Effector CD8-positive, alpha-beta T cell (primary cell): ENCODE measurements at places on chromosomes 3 and 15.

- DNase-seq = no peak
Measured at GRCh38 chr3:14678015-14678503, 3.1 kb downstream of the C3orf20 start.

DNA sequence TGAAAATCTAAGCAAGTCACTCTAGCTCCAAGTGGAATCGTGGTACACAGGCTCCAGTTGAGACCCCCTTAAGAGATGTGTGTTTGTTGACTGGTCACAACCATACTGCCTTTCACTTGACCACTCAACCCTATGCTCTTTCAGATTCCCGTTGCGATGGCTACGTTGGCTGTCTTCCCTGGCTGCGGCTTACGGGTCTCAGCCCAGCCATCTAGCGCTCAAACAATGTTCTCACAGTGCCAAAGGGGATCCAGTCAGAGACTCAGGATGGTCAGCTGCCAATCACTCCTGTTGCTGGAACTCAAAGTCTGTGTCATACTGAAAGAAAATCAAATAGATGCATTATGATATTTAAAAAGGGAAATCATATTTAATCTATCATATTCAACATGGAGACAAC, 237.6 kb downstream of the ITPR1 start:
- no peak for DNase-seq

DNA sequence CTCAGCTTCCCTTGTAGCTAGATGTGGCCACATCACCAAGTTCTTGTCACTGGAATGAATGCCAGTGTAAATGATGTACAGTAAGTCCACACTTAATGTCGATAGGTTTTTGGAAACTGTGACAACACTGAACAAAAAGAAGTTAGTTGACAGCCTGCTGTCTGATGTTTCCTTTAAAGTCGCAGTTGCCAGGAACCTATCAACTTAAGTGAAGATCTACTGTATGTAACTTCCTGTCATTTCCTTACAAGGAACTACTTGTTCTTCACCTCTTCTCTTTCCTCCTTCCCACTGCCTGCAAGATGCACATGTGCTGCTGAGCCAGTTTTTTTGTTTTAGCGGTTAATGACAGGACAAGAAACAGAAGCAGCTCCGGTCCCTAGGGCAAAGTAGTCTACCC, 44.6 kb downstream of the HDGFL3 start:
- DNase-seq = no peak

- no peak for DNase-seq
Measured at GRCh38 chr3:169573148-169573547, 90.4 kb downstream of the MECOM start.

DNA sequence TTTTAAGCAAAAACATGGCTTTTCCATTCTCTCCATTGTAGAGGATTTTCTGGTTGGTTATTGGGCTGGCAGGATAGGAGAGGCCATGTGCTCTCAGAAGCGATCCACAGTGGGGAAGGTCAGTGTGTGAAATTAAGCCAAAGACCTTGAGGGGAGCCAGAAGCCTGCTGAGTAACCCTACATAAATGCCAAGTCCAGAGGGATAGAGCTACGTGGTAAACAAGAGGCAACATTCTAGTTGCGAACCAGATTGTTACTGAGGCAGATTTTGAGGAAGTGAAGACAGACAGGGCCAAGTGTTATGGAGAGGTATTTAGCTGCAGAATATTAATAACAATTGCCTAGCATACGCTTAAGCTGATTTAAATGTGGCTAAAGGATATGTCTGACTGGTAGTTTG, 592.8 kb upstream of the GBE1 start:
- DNase-seq = no peak

- DNase-seq = no peak
Measured at GRCh38 chr3:189839576-189839975, 208.4 kb downstream of the TP63 start.

DNA sequence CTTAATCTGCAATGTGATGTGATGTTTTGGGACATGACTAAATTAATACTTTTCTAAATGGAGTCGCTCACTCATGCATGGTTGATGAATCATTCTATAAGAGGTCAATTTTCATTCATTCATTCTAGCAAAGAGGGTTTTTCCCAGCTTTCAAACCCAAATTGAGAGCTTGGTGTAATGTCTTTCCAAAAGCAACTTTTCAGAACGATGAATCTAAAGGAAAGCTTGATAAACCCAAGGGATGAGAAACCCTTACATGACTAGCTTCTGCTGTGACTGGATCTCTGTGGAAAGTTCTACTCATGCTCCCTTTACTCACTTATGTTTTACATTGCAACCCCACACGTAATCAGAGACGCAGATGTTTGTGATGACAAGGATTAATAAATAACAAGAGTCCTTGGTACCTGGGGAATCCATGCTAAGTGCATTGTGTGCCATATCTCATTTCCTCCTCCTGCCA, 47.7 kb downstream of the PDZRN3 start:
- DNase-seq = no peak

DNA sequence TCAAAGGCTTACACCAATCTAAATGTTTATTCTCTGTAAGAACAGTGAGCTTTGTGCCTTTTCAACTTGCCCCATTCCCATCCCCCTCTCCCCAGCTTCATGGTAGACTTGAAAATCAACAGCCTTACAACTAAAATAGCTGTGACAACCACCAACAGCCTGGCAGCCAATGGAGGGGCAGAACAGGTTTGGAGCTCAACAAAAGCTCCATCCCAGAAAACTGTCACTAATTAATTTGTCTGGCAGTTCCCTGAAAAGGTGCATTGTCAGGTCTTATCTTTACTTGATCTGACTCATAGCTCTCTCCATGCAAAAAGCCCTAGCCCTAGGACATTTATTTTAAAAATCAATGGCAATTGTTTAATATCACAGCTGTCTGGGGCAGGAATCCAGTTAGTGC, 22.6 kb downstream of the MTHFS start:
- no peak for DNase-seq

- no peak for DNase-seq
Measured at GRCh38 chr3:27176256-27176655, 192.9 kb downstream of the NEK10 start.

GRCh38 chr3:143121241-143122088, 1.9 kb downstream of the CHST2 start:
- peak; percentile 52 for DNase-seq

GRCh38 chr15:68958597-68958996, 28.3 kb downstream of the SPESP1 start:
- DNase-seq = no peak

DNA sequence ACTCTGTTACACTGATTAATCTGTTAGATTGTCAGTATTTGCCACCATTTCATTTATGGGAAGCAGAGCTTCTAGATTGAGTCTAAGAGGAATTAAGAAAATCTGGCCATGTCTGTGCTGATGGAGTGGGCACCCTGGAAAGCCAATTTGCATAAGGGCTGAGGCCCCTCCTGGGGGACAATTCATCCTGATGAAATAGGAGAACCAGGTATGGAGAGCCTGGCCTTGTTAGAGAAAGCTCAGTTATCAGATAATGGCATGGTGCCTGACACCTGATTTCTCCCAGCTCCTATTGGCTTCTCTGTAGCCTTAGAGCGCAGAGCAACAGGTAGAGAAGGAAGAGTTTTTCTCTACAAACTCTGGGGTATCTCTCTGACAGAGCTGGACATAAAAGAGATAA, 114.2 kb downstream of the EBLN2 start:
- DNase-seq = no peak

- no peak for DNase-seq
Measured at GRCh38 chr15:58528188-58528870, 96.5 kb downstream of the LIPC start.

GRCh38 chr15:100017140-100017539, 283.9 kb upstream of the LYSMD4 start:
- DNase-seq = no peak

GRCh38 chr15:63016234-63016633, 26.3 kb upstream of the TPM1 start:
- DNase-seq = no peak

- no peak for DNase-seq
Measured at GRCh38 chr3:187188931-187189330, 8.4 kb upstream of the RTP1 start.

GRCh38 chr3:130950641-130951040, 56.8 kb downstream of the ATP2C1 start:
- no peak for DNase-seq

DNA sequence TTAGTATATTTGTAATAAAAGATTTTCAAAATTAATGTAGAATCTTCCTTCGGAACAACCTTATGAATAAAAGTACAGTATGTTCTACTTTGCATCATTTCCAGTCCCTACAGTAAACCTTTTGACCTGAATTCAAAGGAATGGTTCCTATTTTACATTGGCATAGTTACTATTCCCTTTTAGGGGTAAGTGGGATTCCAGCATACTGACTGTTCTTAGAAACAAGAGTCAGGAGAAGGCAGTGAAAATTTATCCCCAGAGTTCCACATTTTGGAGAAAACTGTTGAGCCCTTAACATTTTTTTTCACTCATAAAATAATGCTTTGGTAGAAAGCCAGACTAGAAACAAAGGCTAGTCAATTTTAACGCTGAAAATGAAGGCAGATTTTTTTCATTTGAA, 78.1 kb downstream of the P3H2 start:
- no peak for DNase-seq

DNA sequence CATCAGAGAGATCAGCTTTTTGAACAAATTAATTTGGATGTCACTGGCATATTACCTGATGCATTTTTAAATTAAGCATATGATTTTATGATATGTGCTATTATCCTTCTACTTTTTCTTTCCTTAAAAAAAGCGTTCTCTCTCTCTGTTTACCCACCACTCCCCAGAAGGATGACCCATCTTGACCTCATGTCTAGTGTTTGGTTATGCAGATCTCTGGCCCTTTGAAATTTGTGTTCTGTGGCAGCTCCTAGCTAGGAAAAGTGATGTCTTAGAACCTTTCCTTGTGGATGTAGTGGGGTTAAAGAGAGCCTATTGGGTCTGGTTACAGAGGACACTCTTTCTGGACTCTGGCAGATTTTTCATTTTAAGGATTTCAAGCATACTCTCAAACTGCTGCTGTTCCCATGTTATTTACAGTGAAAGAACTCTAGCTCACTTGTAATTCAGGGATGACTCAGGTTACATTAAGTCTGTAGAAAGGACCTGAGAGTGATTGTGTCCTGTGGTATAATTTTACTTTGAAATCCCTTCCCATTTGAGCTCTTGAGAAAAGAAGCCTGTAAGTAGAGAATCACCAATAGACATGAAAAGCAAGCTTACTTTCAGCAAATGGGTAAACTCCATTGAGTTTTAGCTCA, 23.8 kb downstream of the ARHGEF26 start:
- no peak for DNase-seq

DNA sequence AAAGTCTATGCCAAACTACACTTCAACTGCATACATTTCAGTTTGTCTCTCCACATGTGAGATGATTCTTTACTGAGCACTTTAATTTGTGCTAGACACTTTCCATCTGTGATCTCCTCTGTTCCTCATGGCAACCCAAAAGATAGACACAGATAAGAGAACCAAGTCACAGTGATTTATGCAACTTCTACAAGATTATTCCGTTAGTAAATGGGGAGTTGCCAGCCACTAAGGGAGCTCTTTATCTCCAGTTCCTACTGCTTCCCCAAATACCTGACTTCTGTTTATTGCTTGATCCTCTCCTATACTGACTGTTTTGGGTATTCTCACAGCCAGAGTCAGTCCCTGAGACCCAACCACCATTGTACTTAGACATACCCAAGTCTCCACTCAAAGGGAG, 24.1 kb upstream of the AKAP13 start:
- no peak for DNase-seq

- no peak for DNase-seq
Measured at GRCh38 chr15:99729920-99730319, 3.3 kb downstream of the LYSMD4 start.

- DNase-seq = no peak
Measured at GRCh38 chr3:126582311-126582710, 23.6 kb upstream of the C3orf22 start.

DNA sequence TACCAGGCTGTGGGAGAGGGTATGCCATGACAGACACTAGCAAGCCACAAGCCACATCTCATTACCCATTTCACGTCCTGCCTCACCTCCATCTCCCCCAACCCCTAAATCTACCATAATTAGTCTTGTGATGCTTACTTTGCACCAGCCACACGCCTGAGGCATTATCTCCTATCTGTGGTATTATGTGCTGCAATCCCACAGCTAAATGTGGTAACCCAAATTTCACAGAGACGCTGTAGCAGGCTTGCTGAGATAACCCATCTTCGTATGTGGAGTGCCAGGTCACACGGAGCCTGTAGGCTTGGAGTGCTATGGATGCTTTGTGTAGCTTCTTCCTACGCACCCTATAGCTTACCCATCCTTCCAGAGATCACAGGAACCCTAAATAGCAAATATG, 256.7 kb upstream of the KCNH8 start:
- DNase-seq = no peak

DNA sequence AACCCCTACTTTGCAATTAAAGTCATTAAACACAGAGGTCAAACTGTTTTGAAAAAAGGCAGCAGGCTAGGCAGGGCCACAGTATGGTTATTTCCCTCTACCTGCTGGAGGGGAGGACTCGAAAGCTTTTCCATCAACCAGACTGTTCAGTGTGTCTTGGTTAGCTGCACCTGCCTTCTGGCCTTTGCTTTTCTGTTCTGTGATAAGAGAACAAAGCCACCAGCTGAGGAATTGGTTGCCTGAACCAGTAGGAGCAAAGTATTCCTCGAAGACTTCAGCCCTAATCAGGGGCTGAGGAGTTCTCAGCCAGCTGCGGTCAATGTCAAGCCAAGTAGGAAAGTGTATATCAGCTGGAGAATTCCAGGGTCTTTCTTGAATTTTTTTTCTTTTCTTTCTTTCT, 132.5 kb downstream of the SOX2 start:
- DNase-seq = no peak

- no peak for DNase-seq
Measured at GRCh38 chr3:127114337-127115070, 78.4 kb upstream of the PRR23E start.

DNA sequence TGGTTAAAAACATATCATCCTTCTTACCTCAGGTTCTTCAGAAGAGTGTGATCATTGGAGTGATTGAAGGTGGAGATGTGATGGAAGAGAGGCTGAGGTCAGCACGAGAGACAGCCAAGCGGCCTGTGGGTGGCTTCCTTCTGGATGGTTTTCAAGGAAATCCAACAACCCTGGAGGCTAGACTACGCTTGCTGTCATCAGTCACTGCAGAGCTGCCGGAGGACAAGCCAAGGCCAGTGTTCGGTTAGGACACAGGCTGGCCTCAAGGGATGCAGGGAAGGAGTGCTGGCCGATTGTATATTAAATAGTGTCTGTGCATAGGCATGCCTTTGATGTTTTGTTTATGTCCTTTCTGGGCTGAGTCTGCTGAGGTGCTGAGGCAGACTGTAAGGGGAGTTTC, 20.2 kb downstream of the QTRT2 start:
- DNase-seq = no peak

GRCh38 chr15:44045217-44045616, 149.9 kb downstream of the FRMD5 start:
- DNase-seq = no peak

- no peak for DNase-seq
Measured at GRCh38 chr15:55823191-55823670, 80.3 kb upstream of the PRTG start.

DNA sequence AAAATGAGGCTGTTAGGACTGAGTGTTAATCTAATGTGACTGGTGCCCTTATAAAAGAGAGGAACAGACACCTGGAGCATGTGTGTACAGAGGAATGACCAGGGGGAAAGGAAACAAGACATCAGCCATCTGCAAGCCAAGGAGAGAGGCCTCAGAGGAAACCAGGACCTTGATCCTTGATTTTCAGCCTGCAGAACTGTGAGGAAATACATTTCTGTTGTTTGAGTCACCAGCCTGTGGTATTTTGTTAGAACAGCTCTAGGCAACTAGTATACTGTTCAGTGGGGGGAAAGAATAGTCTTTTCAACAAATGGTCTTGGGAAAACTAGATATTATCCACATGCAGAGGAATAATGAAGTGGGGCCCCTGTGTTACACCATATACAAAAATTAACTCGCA, 80.6 kb downstream of the CCR1 start:
- DNase-seq = no peak
